ENCODE measurements at places on chromosomes 12 and 14.

GRCh38 chr12:48002773-48003218, 1.5 kb downstream of the COL2A1 start:
- peak overlapping the region; percentile 92 for H3K27ac ChIP-seq
- H3K4me1 ChIP-seq: peaks cover 23% of the 10 kb centered on the region
- H3K4me3 ChIP-seq: peak overlapping the region; percentile 50
- DNase-seq: peak; percentile 81

DNA sequence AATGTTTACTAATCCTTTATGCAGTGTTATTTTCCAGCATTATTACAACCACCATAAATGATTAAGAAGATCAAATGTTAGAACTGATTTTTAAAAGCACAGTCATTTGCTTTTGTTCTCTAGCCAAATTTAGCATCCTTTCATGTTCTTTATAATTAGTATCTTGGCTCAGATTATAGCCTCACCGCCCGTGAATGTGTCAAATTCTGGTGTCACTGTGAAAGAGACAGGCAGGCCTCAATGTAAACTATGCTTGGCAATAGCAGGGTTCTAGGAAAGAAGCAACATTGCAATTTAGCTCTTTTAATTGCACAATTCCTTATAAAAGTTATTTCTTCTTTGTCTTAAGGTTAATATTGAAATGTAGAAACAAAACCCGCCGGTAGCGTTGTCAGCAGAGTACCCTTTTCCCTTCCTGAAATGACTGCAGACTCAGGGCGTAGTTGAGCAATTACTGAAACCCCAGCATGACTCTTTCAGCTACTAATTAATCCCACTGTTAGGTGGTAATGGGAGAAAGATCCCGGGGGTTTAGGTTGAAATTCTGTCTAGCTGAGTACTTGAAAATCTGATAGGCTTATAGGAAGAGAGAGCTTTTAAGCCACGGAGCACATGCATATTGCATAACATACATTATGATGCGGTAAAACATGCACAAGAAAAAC, 1600.5 kb upstream of the SEL1L start:
- H3K36me3 ChIP-seq: no peaks in the 10 kb centered on the region
- 0 out of 2 replicates have a peak, but pooled peaks cover 3% of the 10 kb centered on the region for H3K4me1 ChIP-seq
- no peaks in the 10 kb centered on the region for H3K27me3 ChIP-seq
- no peak for DNase-seq
- H3K4me3 ChIP-seq: no peak overlapping the region

DNA sequence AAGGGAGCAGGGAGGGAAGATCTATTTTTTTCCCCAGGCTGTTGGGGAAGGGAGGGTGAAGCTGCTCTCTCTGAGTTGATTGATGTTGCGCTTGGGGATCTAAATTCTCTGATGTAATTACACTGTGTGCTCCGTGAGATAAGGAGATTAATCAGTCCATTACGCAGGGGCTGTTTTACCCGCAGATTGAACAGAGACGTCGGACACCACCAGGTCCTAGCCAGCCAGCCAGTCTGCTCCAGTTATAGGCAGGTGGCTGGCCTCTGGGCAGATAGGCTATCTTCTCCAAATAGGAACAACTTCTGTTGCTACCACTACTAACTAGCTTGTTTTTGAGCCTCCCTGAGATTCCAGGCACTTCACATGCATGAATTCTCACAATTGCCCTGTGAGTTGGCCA, 91.1 kb downstream of the SRRM4 start:
- no peak overlapping the region for H3K4me3 ChIP-seq
- DNase-seq: peak; percentile 38
- no peak overlapping the region for H3K27ac ChIP-seq
- no peaks in the 10 kb centered on the region for H3K27me3 ChIP-seq
- H3K36me3 ChIP-seq: no peaks in the 10 kb centered on the region
- no peaks in the 10 kb centered on the region for H3K4me1 ChIP-seq

GRCh38 chr14:44736326-44736725, 225.4 kb downstream of the KLHL28 start:
- no peak overlapping the region for H3K27ac ChIP-seq
- H3K36me3 ChIP-seq: no peaks in the 10 kb centered on the region
- DNase-seq: no peak
- H3K4me1 ChIP-seq: no peaks in the 10 kb centered on the region

DNA sequence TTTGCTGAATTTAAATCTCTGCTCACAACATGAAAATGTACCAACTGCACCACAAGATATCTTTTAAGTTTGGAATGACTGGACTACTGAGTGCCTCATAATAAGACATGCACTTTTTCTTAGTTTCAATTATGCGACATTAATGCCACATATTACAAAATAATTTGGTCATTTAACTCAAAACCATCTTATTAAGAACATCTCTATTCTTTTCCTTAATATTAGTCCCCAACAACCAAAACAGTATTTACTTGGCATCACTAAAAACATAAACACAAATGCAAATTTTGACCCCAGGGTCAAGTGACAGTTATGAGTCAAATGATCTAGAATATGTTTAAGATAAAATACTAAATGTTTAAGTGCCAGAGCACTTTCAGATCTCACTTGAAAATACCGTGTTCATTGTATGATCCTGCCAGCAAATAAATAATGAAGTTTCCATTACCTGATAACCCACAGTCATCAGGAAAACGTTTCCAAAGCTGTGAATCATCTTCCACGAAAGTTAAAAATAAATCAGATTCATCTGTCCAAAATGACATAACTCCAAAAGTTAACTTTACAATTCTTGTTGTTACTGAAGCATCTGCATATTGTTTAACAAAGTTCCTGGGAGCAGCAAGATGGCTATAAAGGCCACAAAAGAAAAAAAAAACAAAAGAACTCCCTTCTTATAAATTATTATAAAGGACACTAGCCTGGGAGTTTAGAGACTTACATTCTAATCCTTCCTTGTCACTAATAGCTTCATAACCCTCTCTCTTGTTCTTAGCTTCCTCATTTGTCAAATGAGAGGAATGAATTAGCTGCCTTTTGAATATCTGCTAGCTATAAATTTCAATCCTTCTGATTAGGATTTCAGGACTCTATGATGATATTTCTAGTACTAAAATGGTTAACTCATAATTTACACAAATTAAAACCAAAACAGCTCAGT, 30.5 kb upstream of the AP4S1 start:
- H3K4me1 ChIP-seq: peaks cover 11% of the 10 kb centered on the region
- no peaks in the 10 kb centered on the region for H3K27me3 ChIP-seq
- H3K27ac ChIP-seq: peak overlapping the region; percentile 39
- peaks cover 2% of the 10 kb centered on the region for H3K36me3 ChIP-seq
- H3K4me3 ChIP-seq: no peak overlapping the region

DNA sequence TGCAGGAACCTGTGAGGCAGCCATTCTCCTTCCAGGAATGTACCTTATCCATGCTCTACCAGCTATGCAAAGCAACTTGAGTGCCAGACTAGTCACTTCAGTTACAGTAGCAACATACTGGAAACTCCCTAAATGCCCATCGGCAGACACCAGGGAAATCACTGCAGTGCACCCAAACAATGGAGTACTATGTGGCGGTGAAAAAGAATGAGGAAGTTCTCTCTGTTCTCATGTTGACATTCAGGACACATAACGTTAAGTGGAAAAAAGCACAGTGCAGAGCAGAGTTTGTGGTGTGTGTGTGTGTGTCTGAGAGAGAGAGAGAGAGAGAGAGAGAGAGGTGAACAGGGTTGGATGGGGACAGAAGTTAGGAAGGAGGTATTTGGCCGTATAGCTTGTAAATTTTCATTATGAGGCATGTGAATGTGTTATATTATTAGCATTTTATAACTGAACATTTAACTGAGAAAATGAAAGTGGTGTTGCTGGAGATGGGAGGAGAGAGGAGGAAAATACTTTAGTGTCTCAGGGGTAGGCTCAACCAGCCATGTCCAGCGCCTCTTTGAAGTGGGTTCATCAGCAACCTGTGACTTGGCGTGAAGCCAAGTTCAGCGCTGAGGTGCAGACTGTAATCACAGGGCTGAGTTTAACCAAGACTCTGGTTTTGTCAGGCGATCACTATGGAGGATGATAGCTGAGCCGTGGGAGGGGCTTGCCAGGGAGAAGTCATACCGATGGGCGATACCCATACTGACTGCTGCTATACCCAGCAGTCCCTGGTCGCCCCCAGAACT, 17.3 kb downstream of the TNFAIP2 start:
- H3K27ac ChIP-seq: no peak overlapping the region
- DNase-seq: no peak
- H3K27me3 ChIP-seq: no peaks in the 10 kb centered on the region
- no peaks in the 10 kb centered on the region for H3K36me3 ChIP-seq

DNA sequence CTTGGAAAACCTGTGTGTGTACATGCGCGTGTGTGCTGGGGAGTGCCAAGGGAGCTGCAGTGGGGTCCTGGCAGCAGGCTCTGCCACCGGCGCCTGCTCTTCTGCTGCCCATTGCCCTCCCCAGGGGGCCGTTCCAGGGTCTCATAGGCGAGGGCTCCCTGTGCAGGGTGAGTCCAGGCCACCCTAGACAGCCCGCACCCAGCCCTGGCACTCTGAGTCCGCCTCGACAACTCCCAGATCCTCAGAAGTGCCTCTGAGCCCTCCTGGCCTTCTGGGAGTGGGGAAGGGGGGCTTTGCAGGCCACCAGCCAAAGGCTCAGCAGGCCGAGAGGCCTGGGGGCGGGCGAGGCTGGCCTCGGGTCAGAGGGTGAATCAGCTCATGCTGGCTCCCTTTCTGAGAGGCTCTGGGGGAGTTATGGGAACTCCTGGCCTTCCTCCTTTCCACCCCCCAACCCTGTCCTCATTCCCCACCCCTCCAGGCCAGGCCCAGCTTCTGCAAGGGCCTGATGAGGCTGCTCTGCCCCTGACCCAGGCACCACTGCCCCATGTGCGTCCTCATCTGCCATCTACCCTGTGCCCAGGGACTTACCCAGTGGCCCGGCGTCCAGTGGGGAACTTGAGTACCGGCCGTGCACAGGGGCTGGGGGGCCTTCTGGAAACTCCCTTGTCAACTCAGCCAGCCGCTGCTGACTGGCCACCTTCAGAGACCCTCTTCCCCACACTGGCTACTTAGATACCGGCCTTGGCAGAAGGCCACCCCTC, 2.1 kb upstream of the TEDC1 start:
- H3K27ac ChIP-seq: peak overlapping the region; percentile 77

GRCh38 chr12:45284096-45284901, 68.4 kb downstream of the ANO6 start:
- peaks cover 87% of the 10 kb centered on the region for H3K4me1 ChIP-seq
- H3K4me3 ChIP-seq: no peak overlapping the region
- H3K27me3 ChIP-seq: no peaks in the 10 kb centered on the region
- H3K27ac ChIP-seq: peak overlapping the region; percentile 78

DNA sequence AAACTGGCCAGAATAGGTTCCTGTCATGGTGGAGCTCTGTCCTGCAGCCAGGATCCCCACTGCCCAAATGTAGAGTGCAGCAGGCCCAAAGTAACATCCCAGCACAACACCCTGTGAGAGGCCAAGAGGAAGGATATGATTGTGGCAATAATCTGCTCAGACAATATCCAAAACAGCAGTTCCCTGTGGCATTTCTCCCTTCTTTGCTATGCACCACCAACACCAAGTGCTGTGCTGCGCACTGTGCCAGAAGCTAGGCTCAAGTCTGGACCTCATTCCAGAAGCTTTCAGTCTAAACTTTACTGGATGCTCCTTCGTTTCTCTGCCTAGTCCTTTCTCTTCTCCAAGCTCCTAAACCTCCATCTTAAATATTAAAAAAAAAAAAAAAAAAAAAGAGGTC, 33.4 kb downstream of the SLC11A2 start:
- H3K27me3 ChIP-seq: no peaks in the 10 kb centered on the region
- H3K4me3 ChIP-seq: no peak overlapping the region
- no peaks in the 10 kb centered on the region for H3K4me1 ChIP-seq
- no peak for DNase-seq
- H3K36me3 ChIP-seq: peaks cover 6% of the 10 kb centered on the region

GRCh38 chr14:34872822-34873588, 2.2 kb downstream of the BAZ1A start:
- peak overlapping the region; percentile 72 for H3K4me3 ChIP-seq
- DNase-seq: no peak
- no peaks in the 10 kb centered on the region for H3K4me1 ChIP-seq
- H3K36me3 ChIP-seq: no peaks in the 10 kb centered on the region
- no peaks in the 10 kb centered on the region for H3K27me3 ChIP-seq

GRCh38 chr12:109459247-109459646, 17.9 kb downstream of the KCTD10 start:
- H3K36me3 ChIP-seq: peaks cover 2% of the 10 kb centered on the region
- H3K27ac ChIP-seq: peak overlapping the region; percentile 30
- no peak for DNase-seq
- peaks cover 43% of the 10 kb centered on the region for H3K4me1 ChIP-seq

- DNase-seq: no peak
- H3K27ac ChIP-seq: no peak overlapping the region
- no peaks in the 10 kb centered on the region for H3K36me3 ChIP-seq
- no peaks in the 10 kb centered on the region for H3K27me3 ChIP-seq
These were observed 43.7 kb downstream of the HELB start for GRCh38 chr12:66345956-66346355.

DNA sequence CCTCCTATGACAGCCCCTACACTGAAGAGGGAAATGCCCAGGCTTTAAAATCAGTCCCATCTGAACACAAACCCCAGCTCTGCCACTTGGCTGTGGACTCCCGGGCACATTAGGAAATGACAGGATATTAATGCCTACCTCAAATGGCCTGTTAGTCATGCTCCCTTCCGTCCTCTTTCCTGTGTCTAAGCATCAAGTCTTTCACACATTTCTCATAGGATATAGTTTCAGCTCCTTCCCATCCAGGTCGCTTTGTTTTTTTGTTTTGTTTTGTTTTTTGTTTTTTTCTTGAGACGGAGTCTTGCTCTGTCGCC, 16.1 kb downstream of the PLEK2 start:
- H3K27ac ChIP-seq: peak overlapping the region; percentile 93
- H3K36me3 ChIP-seq: no peaks in the 10 kb centered on the region
- DNase-seq: no peak
- no peaks in the 10 kb centered on the region for H3K27me3 ChIP-seq
- H3K4me3 ChIP-seq: no peak overlapping the region

GRCh38 chr12:32939801-32940200, 43.2 kb upstream of the PKP2 start:
- no peaks in the 10 kb centered on the region for H3K4me1 ChIP-seq
- H3K36me3 ChIP-seq: no peaks in the 10 kb centered on the region
- H3K4me3 ChIP-seq: no peak overlapping the region

DNA sequence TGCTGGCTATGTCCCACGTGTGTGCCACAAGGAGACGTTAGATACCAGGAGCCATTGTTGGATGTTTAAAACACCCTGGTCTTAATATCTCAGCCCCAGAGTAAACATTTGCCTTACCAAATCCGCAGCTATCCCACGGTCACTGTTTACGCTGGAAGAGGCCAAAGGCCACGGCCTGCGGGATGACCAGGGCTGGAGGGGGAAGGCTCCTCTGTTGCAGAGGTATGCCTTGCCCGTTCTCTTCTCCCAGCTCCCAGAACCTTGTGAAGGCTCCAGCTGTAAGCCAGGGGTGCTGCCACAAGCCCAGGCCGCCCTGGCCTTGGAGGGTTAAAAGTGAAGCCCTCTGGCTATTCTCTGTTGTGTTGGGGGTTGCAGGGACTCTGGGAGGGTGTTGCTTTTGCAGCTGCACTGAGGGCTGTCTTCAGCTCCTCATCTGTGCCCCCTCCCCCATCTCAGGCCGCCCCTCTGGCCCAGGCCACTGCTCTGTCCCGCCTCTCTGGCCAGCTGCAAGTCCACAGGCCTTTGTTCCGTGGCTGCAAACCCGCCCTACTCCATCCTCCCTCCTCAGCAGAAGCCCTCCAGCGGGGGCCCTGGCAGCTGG, 2.5 kb downstream of the PLEKHG3 start:
- H3K36me3 ChIP-seq: peaks cover 5% of the 10 kb centered on the region
- H3K4me1 ChIP-seq: peaks cover 36% of the 10 kb centered on the region
- peak overlapping the region; percentile 85 for H3K27ac ChIP-seq
- H3K4me3 ChIP-seq: peak overlapping the region; percentile 81
- peak; percentile 79 for DNase-seq

GRCh38 chr14:69615496-69616407, 4.4 kb downstream of the SUSD6 start:
- H3K27ac ChIP-seq: no peak overlapping the region
- no peaks in the 10 kb centered on the region for H3K27me3 ChIP-seq
- DNase-seq: no peak
